ENCODE measurements at places on chromosomes 12 and 14. TPM values are rescaled to one million over a fixed set of nuclear protein-coding genes. Genes with fewer than 3 reads are reported as not detected.

RAB15 gene
- 4.6 TPM for total RNA-seq

OR6C2 gene
- total RNA-seq: not detected

ANKRD52 gene
- total RNA-seq: 10.7 TPM

PDZRN4 gene
- total RNA-seq: not detected

ZFC3H1 gene
- total RNA-seq: 14.3 TPM

MIP gene
- under 0.01 TPM for total RNA-seq

PIANP gene
- total RNA-seq: not detected

TM9SF1 gene
- total RNA-seq: 30.5 TPM

TEX52 gene
- total RNA-seq: not detected

ITPK1 gene
- 8.7 TPM for total RNA-seq

ARHGEF25 gene
- 2.0 TPM for total RNA-seq

SERPINA9 gene
- total RNA-seq: not detected

ARMH4 gene
- 1.8 TPM for total RNA-seq

PIGH gene
- total RNA-seq: 9.4 TPM

KRT82 gene
- not detected for total RNA-seq

PNMA1 gene
- 11.3 TPM for total RNA-seq

SMOC1 gene
- 5.2 TPM for total RNA-seq

DENND5B gene
- total RNA-seq: 7.2 TPM

RHOF gene
- total RNA-seq: 2.6 TPM

SYNDIG1L gene
- not detected for total RNA-seq

WIF1 gene
- not detected for total RNA-seq

TAS2R42 gene
- not detected for total RNA-seq

FOXM1 gene
- total RNA-seq: 1.6 TPM

TMED8 gene
- 9.7 TPM for total RNA-seq

ESRRB gene
- total RNA-seq: not detected

NPAS3 gene
- total RNA-seq: 0.20 TPM

C14orf180 gene
- total RNA-seq: not detected

TMEM233 gene
- 0.40 TPM for total RNA-seq

SLC7A7 gene
- total RNA-seq: 5.0 TPM

ALDH6A1 gene
- total RNA-seq: 9.8 TPM

TMEM52B gene
- not detected for total RNA-seq

KITLG gene
- total RNA-seq: 10.7 TPM

OR4K2 gene
- not detected for total RNA-seq

IFNG-AS1 gene
- not detected for total RNA-seq

SEC23A gene
- 152 TPM for total RNA-seq

PRPH gene
- total RNA-seq: not detected

PTPRO gene
- total RNA-seq: not detected

ART4 gene
- 121 TPM for total RNA-seq

SMIM41 gene
- total RNA-seq: not detected

CLEC4A gene
- total RNA-seq: not detected

TSPAN8 gene
- not detected for total RNA-seq

GPRC5A gene
- total RNA-seq: 0.99 TPM

PTCSC3 gene
- not detected for total RNA-seq

TAS2R31 gene
- 1.1 TPM for total RNA-seq

METTL25 gene
- 8.1 TPM for total RNA-seq

MYRFL gene
- total RNA-seq: under 0.01 TPM

ALKBH1 gene
- 5.9 TPM for total RNA-seq

VWF gene
- total RNA-seq: 496 TPM

SLC24A4 gene
- under 0.01 TPM for total RNA-seq

CLEC2D gene
- 1.3 TPM for total RNA-seq

CHPT1 gene
- 42.7 TPM for total RNA-seq

ACSM4 gene
- total RNA-seq: not detected

MARK3 gene
- 49.4 TPM for total RNA-seq

Data from lung microvascular endothelial cell (primary cell).